ENCODE measurements at places on chromosomes 1 and 21.

DNA sequence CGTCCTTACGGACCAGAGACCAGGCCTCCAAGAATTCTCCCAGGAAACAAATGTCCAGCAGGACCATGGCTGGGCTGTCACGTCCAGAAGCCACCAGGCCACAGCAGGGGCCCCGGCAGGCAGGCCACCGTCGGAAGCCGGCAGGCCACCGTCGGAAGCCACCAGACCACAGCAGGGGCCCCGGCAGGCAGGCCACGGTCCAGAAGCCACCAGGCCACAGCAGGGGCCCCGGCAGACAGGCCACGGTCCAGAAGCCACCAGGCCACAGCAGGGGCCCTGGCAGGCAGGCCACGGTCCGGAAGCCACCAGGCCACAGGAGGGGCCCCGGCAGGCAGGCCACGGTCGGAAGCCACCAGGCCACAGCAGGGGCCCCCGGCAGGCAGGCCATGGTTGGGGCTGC, 67.0 kb upstream of the PDE9A start:
- DNase-seq: no peak

DNA sequence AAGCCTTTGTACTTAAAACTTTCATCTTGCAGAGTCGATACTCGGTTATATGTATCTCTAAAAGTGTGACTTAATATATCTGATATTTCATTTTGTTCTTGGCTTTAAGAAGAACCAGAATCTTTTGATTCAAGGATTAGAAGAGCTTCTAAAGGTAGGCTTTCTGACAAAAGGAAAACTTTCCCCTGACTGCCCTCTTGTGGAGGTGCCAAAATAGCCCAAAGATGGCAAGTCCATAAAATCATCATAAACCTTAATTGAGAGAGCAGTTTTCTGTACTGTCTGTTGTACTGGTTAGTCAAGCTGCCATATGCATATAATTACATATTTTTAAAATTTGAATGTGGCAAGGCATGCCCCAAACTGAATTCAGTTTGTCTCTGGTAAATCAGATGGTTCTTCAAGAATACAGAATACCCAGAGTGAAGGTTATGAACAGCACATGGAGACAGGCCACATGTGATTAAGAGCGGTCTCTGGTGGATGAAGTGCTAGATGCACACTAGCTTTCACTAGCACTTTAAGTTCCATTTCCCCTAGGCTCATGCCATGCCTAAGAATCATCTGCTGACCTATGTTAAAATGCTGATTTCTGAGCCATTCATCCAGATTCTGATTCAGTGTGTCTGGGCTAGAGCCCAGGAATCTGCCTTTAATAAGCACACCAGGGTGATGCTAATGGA, 27.7 kb upstream of the ELAVL4 start:
- no peak for DNase-seq

DNA sequence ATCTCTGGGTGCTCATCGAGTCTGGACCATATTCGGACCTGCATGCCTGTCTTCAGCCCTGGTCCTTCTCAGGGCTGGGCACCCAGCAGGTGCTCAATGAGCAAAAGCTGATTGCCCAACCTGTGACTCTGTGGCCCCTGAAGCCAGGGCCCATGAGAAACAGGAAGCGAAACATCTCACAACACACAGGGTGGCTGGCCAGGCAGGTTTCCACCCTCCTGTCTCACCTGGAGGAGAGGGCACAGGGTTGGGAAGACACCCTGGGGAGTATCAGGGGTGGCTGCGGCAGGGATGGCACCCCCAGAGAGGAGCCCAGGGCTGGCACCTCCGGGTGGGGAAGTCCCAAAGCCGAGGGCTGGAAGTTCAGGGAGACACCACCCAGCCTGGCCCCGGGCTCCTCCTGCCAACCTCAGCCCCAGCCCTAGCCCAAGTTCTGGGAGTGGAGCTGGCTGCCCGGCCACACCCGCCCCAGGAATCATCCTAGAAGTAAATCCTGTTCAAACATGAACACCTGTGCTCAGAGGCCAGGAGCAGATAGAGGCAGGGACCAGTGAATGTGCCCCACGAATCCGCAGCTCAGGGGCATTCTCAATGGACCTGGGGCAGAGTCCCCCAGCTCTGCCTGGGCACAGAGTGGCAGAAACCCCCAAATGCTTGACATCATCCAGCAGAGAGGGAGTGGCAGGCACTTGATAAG, 54.6 kb downstream of the RAP1GAP start:
- no peak for DNase-seq

- no peak for DNase-seq
Measured at GRCh38 chr1:173302890-173303829, 96.0 kb upstream of the TNFSF4 start.

DNA sequence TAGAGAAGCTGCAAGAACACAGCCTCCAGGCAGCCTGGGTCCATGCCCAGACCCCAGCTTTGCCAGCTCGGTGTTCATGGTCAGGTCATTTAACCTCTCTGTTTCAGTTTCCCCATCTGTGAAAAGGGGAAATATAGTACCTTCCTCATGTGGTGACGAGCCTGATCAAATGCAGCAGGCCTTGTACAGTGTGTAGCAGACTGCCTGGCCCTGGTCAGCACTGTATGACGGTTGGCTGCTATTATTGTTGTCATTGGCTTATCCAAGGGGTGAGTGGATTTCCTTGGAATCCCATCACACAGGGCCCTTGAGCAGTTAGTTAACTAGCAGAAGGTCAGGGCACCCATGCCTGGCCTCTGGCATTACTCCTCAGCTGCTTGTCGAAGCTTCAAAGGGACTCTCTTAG, 6.6 kb upstream of the TMEM51 start:
- no peak for DNase-seq

GRCh38 chr1:77089756-77090155, 129.5 kb downstream of the PIGK start:
- DNase-seq: no peak

DNA sequence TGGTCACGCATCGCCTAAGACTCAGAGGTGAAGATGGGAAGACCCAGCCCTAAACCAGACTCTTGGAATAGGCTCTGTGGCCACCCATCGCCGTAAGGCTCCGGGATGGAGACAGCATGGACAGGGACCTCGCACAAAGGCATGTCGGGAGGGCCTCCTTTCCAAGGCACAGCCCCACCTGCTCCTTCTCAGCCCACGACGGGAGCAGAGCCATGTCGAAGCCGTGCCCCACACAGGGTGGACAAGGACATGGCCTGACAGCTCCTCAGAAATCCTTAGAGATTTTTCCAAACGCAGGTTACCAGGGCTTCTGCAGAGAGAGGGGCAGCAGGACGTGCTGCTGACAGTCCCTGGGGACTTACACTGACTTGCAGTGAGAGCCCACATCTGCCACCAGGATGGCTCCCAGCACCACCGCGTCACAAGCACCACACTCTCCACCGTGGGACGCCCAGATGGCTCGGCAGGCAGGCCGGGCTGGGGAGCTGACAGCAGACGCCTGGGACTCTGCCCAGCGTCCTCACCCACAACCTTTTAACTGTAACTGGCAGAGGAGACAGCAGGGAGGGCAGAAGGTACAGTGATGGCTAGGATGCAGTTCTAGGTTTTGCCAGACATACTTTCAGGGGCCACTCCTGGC, 12.0 kb downstream of the SSU72 start:
- no peak for DNase-seq

GRCh38 chr1:25622531-25622930, 5.9 kb downstream of the MAN1C1 start:
- DNase-seq: no peak

DNA sequence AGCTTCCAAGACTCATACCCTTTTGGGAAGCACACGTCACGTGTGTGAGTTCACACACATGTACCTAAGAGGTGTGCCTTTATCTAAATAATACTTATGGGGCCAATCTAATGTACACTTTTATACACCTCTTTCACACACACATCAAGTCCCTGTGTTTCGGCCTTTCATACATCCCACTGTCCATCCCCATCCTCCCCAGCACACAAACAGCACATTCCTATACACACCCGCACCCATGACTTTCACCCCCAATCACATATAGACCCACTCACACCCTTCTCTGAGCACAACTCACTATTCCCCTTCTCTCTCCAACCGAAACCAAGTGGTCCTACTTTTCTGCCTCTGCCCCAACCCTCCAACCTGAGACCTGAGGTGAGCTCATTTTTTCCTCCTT, 3.5 kb downstream of the MEX3A start:
- no peak for DNase-seq

GRCh38 chr21:15243406-15243805, 178.6 kb upstream of the NRIP1 start:
- no peak for DNase-seq

- no peak for DNase-seq
Measured at GRCh38 chr21:42263591-42264131, 44.7 kb downstream of the ABCG1 start.

GRCh38 chr1:61092642-61093041, 10.3 kb downstream of the NFIA start:
- DNase-seq: no peak

- DNase-seq: no peak
Measured at GRCh38 chr1:62530516-62531154, 66.7 kb upstream of the ANGPTL3 start.

- DNase-seq: no peak
Measured at GRCh38 chr1:18947570-18947969, 8.9 kb downstream of the IFFO2 start.

DNA sequence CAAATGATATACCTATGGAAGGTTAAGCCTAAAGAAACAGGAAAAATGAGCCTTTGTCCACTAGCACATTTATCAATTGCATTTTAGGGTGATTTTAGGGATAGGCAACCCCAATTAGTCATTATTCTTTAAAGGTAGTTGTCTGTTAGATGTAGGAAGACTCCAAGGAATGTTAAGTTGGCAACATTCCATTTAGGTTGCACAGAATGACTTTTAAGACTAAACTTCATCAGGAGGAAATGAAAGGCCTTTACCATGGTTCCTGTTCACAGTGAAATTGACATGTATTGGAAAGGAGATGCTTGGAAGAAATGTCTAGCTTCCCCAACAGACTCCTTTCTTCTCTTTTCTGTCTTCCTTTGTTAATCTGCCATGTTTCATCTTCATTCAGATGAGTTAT, 1.6 kb upstream of the APOBEC4 start:
- no peak for DNase-seq

- no peak for DNase-seq
Measured at GRCh38 chr1:233188061-233188460, 107.5 kb downstream of the PCNX2 start.

GRCh38 chr1:106787520-106787919, 269.0 kb upstream of the PRMT6 start:
- no peak for DNase-seq

DNA sequence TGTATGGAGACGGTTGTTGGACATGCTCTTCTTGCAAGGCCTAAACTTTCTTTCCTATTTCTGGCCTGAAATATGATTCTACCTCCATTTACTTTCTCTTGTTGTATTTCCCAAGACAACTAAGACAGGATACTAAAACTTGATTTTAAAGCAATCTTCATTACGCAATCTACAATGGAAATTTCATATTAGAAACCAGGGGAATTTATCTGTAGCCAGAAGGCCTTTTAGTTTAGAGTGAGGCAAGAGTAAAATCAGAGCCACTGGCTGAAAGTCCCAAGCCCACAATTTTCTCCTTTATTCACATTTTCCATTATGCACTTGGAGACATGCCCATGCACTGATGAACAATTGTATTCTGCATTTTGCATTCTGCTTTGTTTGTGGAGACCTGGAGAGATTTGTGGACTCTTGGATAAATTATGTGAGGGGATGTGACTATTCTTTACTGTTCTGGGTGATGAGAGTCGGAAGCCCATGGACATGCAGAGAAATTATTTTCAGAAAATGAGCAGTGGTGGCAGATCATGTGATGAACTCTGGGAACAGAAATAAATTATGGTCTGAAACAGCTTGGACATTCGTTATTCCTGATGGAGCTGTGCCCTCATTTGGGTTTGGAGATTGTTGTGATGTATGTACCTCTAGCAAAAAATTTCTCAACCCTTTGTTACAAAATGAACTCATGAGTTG, 336.8 kb downstream of the SEC16B start:
- no peak for DNase-seq

DNA sequence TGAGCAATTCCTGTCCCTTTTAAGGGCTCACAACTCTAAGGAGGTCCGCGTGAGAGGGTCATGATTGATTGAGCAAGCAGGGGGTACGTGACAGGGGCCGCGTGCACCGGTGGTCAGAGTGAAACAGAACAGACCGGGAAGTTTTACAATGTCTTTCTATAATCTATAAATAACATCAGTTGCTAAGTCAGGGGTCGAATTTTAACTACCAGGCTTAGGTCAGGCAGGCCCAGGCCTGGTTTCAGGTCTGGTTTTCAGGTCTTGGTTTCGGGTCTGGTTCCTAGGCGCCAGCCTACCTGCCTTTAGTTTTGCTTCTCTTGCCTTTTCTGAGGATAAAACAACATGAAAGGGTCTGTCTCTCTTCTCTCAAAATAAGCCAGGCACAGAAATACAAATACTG, 476.0 kb upstream of the CAMK1G start:
- no peak for DNase-seq

DNA sequence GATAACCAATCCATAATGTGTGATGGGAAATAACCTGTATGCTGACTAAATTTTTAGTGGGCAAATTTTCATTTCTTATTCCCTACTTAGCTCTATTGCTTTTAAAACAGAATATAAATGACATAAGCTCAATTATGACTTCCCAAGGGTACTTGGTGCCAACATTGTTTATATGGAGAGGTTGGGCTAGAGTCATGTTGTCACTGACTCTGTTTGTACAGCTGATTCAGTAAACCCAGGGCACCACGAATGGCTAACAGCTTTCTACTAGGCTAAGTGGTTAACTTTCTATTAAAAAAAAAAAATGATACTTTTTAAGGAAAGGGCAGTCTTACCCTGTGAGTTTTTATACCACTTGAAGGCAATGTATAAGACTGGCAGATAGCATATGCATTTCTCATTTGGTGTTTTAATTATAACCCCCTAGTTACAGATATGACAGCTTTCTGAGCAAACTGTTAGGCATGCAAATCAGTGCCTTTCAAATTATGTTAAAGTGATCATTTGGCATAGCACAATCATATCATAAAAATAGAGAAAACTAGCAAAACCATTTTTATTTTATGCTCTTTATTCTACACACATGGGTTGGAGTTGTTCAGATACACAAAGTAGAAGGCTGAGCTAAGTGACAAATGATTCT, 147.1 kb downstream of the DNM3 start:
- no peak for DNase-seq

DNA sequence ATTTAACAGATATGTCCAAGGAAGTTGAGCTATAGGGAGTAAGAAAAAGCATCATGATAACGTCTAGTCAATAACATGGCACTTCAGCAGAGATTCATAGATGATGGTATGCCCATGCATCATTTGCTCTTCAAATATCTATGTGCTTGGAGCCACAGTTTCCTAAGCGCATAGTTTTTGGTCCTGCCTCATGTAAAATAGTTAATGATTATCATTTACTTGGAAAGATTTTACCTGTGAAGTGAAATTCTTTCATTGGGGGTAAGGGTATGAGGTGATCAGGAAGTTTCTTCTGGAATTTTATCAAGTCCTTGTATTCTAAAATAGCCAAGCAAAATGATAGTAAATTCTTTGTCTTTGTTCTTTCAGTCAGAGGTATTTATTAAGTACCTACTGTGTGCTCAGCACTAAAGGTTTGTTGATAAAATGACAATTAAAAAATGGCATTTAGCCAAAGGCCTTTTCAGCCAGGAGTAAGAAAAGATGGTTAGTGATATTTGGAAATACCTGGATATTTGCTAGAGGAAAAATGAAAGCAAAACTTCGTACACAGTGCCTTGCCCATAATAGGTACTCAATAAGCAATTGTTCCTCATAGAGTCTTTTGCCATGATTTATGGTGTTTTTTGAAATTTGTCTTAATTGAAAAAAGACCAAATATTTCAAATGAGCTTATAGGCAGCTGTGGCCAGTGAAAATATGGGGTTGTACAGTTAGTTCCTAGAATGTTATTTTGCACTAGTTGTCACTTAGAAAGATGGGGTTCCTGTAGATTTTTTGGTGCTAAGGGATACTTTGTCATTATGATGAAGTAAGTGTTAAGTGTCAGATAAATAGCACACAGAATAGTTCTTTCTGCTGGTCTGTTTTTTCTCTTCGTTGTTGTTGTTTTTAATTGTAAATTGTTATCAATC, 13.1 kb downstream of the PDIK1L start:
- no peak for DNase-seq

All from GM19239 (cell line).